ENCODE measurements at places on chromosomes 2 and 18.

DNA sequence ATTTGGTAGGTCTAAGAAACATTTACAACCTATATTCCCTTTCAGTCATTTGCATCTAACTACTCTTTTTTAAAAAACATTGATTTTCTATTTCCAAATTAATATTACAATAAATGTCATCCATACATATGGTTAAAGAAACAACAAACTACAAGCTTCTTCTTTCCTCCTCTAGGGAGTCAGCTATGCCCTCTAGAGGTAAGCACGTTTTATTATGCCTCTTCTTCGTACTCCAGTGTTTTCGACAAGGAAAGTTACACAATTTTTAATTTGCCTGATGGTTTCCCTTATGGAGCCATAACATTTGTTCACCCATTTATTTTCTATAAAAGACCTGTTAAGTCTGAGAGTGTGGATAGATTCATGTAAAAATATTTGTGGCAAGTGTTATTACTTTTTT lies 183.4 kb upstream of the CDH7 start:
- no peak for DNase-seq

- no peak for DNase-seq
These were observed 17.7 kb upstream of the NTSR2 start for GRCh38 chr2:11687736-11688135.

DNA sequence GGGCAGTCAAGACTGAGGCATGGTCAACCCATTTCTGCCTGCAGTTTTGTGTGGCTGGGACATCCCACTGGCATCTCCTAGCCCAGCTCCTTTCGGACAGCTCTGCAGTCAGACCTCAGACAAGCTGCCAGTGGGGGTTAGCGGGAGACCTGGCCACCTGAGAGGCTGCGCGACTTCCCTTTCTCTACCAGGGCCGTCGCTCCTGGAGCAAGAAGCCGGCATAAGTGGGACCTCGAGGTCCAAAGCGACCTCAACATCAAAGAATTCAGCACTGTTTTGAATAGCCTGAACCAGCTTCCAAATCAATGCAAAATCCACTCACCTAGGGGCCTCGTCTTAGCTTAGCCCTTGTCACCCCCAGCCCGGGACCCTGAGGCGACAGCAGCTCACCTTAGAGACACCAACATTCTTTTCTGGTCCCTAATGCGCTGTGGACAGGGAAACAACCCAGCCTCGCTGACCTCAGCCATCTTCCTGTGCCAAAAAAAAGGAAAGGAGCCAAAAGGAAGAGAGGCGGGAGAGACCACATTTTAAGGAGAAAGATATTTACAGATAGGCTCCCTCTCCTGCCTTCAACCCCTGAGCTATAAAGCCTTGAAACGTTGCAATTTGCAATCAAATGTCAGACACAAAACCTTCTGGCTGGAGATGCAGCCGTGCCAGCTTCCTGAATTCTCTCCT lies 81.2 kb downstream of the GFPT1 start:
- no peak for DNase-seq

- DNase-seq = no peak
These were observed 91.2 kb downstream of the TAF4B start for GRCh38 chr18:26317398-26317797.

DNA sequence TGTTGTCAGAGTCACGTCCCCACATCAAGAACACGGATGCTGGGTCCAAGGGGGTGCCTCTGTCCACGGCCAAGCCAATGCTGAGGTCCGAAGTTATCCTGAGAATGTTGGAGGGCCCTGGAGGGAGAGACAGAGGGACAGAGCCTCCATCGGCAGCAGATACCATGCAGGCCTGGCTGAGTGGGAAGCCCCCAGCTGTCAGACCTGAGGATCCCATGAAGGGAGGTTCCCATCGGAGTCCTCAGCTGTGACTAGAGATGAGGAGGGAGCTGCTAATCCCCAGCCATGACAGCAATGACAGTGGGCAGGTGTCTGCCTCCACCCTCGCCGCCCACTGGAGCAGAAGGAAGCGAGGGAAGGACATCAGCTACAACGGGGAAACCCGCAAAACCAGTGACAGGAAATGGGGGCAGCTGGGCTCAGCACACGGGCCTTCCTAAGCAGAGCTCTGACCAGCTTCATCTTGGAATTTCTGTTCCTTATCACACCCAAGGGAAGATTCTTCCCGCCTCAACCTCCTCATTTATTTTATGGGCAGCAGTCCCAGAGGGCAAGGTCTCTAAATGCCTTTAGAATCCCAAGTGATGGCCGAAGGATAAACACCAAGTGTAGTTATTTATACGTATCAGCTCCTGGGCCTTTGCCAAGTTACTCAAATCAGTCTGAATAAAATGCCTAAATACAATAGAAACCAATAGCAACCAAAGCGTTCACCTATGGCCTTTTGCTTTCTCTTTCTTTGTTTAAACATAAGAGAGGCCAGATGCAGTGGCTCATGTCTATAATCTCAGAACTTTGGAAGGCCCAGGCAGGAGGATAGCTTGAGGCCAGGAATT lies 32.2 kb downstream of the FAM178B start:
- no peak for DNase-seq

GRCh38 chr2:98912221-98912851 lies 23.7 kb downstream of the CRACDL start:
- DNase-seq = no peak

DNA sequence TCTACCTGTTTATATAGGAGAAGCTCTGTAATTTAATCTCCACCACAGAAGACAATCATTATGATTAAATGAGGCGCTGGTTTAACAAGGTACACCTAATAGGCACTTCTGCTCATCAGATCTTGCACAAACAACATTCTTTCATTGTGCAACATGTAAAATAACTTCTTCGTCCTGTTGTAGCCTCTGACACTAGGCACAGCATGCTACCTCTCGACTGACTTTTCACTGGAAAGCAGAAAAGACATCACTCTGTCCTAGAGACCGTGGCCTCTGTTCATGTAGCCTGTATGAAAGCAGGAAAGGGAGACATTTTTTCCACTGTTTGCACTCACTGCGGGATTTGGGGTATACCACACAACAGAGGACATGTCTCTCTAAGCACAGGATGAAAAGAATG lies 316.5 kb downstream of the IRS1 start:
- no peak for DNase-seq

GRCh38 chr2:38523728-38524437 lies 78.8 kb downstream of the HNRNPLL start:
- no peak for DNase-seq

- DNase-seq = no peak
These were observed 115.1 kb downstream of the NAB1 start for GRCh38 chr2:190763901-190764514.

- DNase-seq = no peak
These were observed 1.3 kb downstream of the ARHGEF4 start for GRCh38 chr2:130837811-130838565.

DNA sequence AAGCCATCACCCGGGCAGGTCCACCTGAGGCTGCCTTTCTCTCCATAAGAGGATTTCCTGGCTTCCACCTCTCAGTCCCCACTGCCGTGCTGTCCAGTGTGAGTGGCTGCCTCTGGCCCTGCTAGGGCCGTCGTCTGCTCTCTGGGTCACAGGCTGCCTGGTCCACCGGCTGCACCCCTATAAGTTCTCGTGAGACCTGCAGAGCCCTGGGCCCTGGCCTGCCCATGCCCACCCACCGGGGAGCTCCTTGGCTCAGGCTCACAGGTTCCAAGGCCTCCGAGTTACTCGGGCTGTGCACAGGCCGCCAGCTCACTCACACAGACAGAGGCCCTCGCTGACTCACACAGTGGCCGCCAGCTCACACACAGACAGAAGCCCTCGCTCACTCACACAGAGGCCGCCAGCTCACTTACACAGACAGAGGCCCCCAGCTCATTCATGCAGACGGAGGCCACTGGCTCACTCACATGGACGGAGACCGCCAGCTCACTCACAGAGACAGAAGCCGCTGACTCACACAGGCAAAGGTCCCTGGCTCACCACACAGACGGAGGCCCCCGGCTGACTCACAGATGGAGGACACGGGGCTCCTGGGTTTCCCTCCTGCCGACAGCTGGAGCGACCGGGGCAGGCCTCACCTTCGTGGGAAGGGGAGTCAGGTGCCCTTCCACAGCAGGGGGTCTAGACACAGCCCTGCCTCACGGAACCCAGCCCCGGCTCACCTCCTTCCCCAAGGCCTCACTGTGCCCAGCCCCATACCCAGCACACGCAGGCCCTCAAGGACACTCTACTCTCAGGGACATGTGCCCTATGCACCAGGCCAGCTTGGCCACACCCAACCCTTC lies 334.1 kb upstream of the MYT1L start:
- DNase-seq = no peak

- DNase-seq = no peak
These were observed 12.3 kb downstream of the MERTK start for GRCh38 chr2:111910609-111911277.

DNA sequence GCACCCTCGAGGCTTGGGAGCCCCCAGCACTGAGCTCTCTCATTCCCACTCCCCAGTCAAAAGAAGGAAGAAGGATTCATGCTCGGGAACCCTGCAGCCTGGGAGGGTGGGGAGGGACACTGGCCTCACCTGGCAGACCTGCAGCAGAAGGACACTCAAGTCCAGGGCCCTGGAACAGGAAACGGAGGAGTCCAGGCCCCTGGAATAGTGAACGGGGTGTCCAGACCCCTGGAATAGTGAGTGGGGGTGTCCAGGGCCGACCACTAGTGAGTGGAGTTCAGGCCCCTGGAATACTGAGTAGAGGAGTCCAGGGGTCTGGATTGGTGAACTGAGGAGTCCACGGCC lies 292.5 kb downstream of the NDUFA10 start:
- no peak for DNase-seq

DNA sequence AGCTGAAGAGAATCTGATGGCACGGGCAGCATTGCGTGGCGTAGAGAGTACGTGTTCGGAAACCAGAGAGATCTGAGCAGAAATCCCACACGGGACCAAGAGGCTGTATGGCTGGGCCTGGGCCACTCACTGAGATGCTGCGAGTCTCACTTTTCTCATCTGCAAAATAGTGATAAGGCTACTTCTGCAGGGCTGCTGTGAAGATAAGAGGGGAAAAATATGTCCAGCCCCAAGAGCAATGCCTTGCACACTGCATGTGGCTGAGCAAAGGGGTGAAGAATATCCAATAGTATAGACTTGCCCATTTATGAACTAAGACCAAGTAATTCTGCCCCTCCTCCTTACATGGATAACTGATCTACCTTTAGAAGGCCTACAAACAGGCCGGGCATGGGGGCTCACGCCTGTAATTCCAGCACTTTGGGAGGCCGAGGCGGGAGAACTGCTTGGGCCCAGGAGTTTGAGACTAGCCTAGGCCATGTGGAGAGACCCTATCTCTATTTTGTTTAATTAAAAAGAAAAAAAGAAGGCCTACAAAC lies 3.1 kb downstream of the FECH start:
- no peak for DNase-seq

GRCh38 chr18:29726646-29727045 lies 1315.9 kb downstream of the DSC3 start:
- no peak for DNase-seq

DNA sequence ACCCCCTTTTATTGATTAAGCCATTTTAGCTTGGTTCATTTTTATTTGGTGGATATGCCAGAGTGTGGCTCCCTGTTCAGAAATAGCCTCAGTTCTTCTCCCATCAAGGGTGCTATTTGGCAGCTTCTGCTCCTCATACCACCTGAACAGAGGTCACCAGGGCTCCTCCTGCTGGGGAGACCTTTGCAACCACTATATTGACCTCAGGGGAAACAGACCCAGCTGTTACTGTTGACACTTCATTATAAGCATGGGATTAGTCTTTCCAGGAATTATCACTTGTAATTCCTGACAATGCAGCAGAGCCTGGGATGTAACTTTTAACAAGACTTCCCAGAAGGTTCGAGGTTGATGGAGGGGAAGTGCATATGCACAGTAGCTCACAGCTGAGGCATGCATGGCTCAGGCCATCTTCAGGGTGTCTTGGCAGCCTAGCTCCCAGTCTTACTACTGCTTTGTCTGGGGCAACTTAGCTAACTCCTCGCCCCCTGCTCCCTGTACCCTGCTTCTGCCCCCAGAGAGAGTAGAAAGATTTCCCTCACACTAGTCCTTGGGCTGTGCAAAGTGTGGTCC lies 239.4 kb upstream of the SPRED2 start:
- no peak for DNase-seq

DNA sequence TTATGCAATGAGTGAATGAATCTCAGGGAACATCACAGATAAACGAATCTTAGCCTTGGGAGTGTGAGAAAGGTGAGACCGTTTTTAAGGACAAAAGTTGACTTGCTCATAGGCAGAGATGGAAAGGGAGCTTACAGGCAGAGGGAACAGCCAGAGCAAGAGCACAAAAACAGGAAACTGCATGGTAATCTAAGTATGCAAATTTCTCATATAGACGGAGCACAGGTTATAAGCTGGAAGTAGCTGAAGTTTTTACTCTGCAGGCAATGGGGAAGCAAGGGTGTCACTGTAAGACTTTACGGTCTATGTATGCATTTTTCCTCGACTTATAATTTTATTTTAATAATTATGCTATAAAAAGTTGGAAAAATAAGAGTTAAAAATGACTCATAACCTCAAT lies 44.8 kb upstream of the STRN start:
- no peak for DNase-seq

GRCh38 chr2:196160101-196160500 lies 11.3 kb downstream of the STK17B start:
- DNase-seq = no peak

GRCh38 chr2:20288642-20289340 lies 61.9 kb downstream of the PUM2 start:
- DNase-seq = no peak

DNA sequence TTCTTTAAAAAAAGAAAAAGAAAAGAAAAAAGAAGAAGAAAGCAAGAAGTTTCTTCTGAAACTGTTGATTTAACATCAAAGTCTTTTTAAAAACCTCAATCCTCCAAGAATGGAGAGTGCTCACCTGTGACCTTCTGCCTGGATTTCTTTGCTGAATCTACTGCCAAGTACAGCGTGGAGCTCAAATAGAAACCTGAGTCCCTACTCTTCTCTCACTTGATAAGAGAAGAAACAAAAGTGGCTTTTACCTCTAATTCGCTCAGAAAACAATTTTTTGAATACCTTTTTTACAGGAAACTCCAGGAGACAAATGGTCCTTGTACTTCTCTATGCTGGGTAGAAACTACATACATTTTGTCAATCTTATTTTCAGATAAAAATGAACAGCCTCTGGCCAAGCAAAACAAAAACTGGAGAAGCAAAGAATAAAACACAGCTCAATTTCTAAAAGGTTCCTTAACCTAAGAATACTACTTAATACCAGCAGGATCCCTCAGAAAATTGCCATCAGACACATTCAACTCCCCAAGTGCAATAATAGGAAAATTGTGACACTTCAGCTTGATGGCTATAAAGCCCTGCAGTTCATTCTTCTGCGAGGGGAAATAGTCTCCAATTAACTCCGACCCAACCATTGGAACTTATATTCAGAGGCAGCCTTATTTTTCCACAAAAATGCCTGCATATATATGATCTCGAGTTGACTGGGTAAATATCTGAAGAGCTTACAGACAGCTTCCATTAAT lies 85.8 kb downstream of the GRB14 start:
- DNase-seq = no peak

- DNase-seq = no peak
These were observed 67.2 kb upstream of the PELI1 start for GRCh38 chr2:64211276-64211921.

- no peak for DNase-seq
These were observed 13.5 kb upstream of the GMPPA start for GRCh38 chr2:219485201-219485580.

- no peak for DNase-seq
These were observed 82.8 kb upstream of the SEC11C start for GRCh38 chr18:59056706-59057492.

Data from cortex of kidney (tissue), 1 donor.